ENCODE measurements at places on chromosomes 6 and 20.

DNA sequence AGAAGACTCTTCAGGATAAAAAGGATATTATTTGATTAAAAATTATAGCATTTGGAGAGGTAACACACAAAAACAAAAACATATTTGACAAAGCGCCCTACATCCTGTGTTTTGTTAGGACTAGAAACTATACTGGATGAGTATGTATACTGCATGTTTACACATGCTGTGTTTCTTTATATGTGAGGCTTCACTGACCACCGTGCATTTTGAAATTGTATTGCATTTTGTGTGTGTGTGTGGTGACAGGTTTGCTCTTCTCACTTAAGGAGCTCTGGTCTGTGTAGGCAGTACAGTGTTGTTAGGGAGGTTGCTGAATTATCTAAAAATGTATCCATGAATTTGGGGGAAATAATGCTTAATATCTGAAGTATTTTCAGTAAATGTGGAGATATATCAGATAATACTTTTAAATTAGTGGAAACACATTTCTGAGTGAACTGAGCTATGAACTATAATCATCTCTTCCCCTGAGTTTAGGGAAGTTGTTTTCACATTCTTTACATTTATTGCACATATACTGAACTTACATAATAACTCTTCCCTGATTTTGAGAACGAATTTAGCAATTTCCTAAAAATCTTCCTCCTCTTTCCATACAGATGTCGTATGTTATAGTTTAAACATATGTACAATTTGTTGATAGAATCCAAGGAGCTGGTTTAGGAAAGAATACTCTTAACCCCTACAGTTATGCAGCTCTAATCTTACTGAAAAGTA is 43.3 kb downstream of the TMEM170B start:
- no peak for DNase-seq

DNA sequence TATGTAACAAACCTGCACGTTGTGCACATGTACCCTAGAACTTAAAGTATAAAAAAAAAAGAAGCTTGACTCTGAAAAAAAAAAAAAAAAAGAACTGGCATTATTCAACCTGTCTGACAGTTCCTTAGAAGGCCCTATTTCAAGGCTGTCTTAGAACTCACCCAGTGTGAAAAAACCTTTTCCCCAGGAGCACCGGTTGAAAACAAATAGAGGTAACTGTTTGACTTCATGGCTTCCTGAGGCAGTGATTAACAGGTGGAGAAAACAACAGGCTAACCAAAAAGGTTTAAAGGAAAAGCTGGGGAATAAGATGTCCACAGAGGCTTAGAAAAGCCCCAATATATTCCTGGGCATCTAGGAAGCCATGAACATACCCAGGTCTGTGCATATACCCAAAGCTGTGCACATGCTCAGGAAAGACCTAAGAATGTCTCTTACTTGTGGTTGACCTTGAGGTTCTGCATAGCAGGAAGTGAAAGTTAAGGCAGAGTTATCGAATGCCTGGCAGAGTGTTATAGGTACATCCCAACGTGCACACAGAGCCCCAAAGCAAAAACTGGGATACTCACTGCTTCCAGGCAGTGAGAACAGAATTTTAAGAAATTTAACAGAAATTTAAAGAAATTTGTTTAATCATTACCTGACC is 7.0 kb downstream of the UQCC1 start:
- no peak for DNase-seq

DNA sequence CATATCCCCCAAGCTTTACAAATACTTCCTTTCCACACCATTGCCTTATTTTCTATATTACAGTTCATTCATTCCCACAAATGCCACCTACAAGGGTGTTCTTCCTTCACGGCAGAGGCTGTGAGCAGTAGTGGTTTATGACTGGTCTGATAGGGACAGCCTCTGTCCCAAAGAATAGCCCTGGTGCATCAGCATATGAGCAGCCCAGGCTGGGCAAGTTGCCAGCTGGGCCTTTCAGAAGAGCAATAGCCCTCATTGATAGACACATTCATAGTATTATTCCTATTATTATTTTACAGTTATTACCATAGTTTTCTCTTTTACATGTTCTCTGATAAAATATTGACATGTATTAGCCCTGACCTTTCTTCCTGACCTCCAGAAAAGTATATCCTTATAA is 149.9 kb downstream of the MMS22L start:
- no peak for DNase-seq

GRCh38 chr6:15620611-15621010 is 42.2 kb downstream of the DTNBP1 start:
- DNase-seq: no peak

GRCh38 chr20:59812286-59813125 is 120.9 kb downstream of the SYCP2 start:
- DNase-seq: no peak

DNA sequence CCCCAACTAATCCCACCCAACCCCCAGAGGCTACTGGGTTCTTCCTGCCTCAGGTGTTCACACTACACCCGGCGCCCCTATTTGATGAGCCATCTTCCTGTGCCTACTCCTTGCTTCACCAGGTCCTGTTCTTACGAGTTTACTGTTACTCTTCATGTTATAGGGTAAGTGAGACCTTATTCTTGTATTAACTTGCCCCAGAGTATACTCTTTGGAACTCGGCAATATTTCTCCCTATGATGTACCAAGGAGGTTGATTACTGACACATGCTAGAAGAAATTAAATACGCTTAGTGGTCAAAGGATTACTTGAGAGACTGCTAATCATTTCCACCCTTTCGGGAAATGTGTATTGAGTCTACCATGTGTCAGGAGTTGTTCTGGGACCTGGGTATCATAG is 8.9 kb downstream of the RING1 start:
- no peak for DNase-seq

GRCh38 chr6:124535746-124536145 is 426.5 kb upstream of the RNF217 start:
- DNase-seq: no peak

DNA sequence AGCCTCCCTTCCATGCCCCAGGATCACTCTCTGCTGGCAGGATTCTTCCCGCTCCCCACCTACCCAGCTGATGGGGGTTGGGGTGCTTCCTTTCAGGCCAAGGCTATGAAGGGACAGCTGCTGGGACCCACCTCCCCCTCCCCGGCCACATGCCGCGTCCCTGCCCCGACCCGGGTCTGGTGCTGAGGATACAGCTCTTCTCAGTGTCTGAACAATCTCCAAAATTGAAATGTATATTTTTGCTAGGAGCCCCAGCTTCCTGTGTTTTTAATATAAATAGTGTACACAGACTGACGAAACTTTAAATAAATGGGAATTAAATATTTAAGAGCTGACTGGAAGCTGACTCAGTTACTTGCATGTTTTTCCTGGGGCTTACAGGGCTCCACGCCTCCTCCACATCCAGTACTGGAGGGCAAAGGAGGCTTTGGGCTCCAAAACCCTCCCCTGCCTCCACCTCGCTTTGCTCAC is 24.3 kb upstream of the FANCE start:
- no peak for DNase-seq

DNA sequence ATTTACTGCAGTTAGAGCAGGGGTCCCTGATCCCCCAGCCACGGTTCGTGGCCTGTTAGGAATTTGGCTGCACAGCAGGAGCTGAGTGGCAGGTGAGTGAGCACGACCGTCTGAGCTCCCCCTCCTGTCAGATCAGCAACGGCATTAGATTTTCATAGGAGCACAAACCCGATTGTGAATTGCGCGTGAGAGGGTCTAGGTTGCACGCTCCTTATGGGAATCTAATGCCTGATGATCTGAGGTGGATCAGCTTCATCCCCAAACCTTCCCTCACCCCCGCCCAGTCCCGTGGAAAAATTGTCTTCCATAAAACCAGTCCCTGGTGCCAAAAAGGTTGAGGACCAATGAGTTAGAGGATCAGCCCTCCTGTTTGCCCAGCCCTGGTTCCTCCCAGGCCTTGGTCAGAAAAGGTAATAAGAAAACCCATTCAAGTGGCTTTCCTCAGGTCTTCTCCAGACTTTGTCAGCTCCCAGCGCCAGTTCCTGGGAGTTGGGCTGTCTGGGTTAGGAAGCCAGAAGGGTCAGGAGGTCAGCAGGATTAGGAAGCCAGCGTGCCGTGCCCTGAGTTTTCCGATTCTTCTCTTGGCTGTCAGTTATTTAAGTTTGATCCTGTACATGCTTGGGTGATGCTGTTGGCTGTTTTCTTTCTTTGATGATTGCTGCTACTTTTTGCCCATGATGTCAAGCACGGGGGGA is 139.9 kb upstream of the PMEPA1 start:
- no peak for DNase-seq

DNA sequence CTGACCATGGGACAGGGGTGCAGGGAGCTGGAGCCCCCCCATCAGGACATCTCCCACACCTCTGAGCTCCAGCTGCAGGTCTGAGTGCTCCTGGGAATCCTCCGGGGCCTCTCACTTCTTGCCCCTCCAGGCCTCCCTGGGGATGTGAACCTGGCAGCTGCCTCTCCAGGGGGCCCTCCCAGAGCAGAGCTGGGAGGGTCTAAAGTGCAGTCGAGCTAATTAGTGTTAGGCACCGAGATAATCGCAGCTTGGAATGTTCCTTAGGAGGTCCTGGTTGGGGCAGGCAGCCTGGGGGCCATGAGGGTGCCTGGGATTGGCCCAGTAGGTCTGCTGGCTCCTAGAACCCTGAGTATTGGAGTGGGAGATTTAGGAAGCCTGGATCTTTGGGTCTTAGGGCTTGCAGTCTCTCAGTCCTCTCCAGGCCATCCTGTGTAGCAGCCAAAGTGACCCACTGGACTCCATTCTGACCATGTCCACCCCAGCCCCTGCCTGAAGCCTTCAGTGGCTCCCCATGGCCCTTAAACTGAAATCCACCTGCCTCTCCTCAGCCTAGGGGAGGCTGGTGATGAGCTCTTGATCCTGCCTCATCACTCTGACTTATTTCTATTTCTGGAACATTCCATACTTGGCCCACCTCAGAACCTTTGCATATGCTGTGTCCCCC is 26.0 kb downstream of the CEBPB start:
- DNase-seq: no peak

GRCh38 chr6:47147836-47148344 is 105.8 kb upstream of the ADGRF1 start:
- no peak for DNase-seq

DNA sequence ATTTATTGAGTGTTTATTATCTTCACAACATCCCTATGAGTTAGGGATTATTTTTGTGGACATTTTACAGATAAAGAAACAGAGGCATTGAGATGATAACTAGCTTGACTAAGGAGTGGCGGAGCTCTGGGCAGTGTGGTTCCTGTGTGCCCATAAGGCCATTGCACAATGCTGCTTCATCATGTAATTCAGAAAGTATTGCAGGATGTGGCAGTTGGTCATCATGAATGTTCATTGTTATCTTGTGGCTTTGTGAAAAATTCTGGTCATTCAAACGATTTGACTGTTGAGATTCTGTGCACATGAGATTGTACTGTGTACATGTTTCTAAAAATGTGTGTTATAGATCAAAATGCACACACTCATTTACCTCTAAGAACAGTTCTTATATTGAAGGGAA is 150.8 kb downstream of the ESR1 start:
- no peak for DNase-seq

GRCh38 chr20:14830466-14830865 is 493.1 kb upstream of the FLRT3 start:
- DNase-seq: no peak

- no peak for DNase-seq
Measured at GRCh38 chr6:35016502-35017321, 124.4 kb downstream of the TCP11 start.

- DNase-seq: no peak
Measured at GRCh38 chr6:14016432-14016831, 91.7 kb downstream of the RNF182 start.

DNA sequence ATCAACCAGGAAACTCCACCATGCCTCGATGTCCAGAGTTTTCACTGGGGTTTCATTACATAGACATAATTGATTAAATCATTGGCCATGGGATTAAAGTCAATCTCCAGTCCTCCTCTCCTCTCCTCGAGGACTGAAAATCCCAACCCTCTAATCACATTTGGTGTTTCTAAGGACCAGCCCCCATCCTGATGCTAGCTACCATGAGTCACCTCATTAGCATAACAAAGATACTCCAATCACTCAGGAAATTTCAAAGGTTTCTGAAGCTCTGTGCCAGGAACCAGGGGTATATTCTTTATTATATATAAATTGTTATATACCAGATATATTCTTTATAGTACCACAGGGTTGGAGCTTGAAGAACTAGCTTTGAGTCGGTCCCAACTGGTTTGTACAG is 212.9 kb upstream of the PRND start:
- no peak for DNase-seq

GRCh38 chr6:35474942-35475570 is 6.9 kb downstream of the RPL10A start:
- no peak for DNase-seq

DNA sequence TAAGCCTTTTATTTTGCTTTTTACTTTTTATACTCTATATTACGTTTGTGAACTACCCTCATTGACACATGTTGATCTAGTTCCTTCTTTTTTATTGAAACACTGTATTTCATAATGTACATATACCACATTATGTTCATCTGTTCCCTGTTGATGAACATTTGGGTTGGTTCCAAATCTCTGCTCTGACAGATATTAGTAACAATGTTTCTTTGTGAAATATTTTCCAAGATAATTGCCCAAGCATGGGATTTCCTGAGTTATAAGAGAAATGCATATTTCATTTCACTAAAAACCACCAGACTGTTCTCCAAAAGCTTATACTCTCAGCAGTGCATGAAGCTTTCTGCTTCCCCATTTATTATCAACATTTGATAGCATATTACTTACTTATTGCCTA is 44.2 kb upstream of the TNFRSF21 start:
- DNase-seq: no peak

DNA sequence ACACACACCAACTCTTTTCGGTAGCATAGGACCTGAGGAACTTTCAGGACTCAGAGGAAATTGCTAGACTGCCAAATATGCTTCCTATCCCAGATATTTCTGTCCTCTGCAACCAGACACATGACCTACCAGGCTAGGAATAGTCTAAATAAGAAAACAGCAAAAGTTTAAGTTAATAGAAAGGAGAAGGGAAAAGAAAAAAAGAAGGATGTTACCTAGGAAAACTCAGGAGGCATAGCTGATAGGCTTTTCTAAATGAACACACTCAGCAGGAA is 74.6 kb downstream of the MAP3K5 start:
- DNase-seq: no peak

DNA sequence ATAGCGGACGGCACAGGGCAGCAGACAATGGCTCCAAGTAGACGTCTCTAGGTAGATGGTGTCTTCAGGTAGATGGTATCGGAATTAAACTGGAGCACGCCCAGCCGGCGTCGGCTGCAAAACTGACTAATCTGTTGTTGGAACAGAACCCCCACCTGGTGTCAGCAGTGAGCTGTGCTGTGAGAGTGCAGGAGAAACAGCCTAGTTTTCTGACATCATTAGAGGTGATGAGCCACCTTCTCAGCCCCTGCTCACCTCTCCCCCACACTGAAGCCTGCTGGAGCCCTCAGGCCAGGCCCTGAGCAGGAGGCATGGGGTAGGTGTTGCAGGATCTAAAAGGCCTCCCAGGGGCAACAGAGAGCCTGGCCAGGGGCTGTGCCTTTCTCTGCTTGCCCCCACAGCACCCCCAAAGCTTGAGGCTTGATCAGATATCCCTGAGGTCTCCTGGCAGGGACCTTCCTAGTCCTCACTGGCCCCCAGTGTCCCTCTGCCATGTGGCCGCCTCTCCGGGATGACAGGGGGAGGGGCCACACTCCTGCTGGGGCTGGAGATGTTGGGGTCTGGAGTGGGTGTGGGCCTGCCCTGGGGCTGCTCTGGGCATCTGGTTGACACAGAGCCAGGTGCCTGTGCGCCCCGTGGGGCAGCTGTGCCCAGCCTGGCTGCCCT is 6.9 kb upstream of the HELZ2 start:
- DNase-seq: peak; percentile 55
